ENCODE measurements at places on chromosomes 12 and 14.

DNA sequence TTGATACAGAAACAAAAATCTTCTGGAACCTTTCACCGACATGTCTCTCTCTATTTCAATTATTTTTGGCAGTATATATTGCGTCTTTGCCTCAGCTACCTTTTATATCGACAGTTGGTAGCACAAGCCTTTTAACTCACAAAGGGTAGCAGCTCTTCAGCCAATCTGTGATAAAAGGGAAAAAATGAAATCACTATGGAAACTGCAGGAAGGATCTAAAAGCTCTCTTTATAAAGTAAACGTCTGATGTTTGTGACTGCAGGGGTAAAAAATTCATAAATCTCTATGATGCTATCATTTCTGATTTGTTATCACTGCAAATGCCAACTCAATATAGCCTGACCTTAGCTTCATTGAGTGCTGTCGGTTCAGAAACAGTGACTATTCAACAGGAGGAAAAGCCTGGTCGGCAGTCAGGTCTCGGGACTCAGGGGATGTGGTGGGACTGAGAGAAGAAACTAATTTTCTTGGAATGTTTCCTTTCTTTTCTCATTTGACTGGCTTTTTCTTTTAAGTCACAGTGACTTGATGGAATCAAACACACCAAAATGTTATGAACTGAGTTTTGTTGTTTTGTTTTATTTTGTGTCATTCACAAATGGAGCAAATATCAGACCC lies 5.9 kb upstream of the RMST start:
- DNase-seq: no peak

DNA sequence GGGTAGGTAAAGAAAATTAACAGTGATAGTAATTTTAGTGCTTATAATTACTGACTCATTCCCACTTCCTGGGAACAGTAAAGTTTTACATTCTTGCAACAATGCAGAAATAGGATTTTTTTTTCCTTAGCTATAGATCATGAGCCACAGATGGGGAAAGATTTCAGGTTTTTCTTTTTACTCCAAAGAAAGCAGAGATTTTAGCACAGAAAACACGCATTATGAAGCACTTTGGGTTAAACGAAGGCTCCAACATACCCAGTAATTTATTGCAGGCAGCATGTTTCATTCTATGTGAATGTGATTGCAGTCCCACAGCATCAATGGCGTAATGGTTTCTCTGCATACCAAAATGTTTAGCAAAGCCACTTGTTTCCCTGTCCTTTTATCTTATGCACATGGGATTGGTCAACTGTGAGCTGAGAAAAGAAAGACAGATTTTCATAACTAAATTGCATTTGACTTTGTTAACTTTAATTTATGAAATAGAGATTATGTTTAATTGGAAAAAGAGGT lies 124.6 kb upstream of the E2F7 start:
- DNase-seq: peak; percentile 56

DNA sequence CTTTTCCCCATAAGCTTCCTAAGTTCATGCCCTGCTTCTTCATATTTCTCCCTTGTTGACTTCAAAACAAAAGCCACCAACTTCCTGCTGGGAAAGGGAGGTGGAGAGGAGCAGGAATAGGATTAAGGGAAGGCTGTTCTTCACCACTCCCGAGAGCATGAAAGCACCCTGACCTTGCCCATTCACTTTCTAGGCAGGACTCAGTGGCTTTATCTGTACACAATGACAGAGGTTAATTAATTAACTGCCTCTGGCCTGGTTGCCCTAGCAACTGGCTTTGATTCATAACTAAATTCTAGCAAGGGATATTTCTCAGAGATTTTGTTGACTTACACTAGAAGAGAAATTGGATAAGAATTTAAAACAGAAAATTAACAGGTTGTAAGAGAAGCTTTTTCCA lies 396.8 kb downstream of the RPS29 start:
- no peak for DNase-seq

- no peak for DNase-seq
Measured at GRCh38 chr14:24394275-24394674, 4.5 kb upstream of the NYNRIN start.

DNA sequence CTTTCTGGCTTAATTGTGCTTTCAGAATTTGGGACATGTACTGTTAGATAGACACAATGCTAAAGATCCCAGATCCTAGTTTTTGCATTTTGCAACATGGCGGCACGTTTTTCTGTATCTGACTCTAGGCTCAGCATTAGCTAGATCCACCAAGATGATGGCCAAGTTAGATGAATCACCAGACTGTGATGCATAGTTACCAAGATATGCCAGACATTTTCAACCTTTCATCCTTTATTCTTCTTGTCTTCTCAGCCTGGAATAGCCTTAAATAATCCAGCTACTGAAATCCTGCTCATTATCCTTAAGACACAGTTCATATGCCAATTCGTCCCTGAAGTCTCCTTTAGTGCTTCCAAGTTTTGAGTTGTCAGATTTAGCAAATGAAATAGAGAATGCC lies 144.9 kb upstream of the CRY1 start:
- peak; percentile 58 for DNase-seq

- no peak for DNase-seq
Measured at GRCh38 chr14:85250414-85251189, 279.3 kb upstream of the FLRT2 start.

GRCh38 chr12:40107803-40108620 lies 2.1 kb upstream of the SLC2A13 start:
- DNase-seq: no peak

GRCh38 chr14:67749341-67750084 lies 47.8 kb downstream of the RDH12 start:
- no peak for DNase-seq

DNA sequence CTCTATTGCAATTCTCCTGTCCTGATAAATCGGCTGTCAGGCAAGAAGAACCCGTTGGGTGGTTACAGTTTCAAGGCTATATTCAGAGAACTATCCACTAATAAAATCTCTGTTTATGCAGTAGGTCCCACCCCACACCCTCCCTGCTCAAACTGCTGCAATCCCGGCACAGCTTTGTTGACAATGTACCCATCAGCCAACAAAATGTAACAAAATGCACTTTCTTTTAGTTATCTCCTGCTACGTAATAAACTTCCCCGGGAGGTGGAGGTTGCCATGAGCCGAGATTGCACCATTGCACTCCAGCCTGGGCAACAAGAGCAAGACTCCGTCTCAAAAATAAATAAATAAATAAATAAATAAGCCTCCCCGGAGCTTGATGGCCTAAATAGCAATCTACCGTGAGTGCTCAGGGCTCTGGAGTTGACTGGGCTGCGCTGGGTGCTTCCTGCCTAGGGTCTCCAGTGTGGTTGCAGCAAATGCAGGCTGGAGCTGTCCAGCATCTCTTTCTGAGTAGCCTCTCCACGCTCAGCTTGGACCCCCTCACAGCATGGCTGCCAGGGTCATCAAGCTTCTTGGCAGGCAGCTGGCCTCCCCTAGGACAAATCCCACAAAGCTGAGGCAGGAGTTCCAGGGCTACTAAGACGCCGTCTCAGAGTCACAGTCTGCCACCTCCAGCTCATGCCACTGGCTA lies 43.2 kb upstream of the FBRSL1 start:
- no peak for DNase-seq

DNA sequence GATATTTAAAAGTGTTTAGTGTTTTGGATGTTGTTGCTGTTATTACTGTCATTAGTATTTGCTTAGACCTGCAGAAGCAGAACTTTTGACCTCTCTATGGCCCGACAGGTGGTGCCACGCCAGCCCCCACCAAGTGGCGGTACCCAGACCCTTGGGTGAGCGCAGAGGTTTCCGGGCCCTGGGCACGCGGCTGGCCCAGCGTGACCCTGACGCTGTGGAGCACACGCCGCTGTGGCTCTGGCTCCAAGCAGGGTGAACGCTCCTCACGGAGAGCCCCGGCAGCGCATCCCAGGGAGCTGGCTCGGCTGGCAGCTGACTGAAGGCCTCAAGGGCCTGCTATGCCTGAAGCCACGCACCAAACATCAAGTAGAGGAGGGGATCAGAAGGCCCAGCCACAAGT lies 22.6 kb downstream of the SLC25A47 start:
- DNase-seq: no peak

DNA sequence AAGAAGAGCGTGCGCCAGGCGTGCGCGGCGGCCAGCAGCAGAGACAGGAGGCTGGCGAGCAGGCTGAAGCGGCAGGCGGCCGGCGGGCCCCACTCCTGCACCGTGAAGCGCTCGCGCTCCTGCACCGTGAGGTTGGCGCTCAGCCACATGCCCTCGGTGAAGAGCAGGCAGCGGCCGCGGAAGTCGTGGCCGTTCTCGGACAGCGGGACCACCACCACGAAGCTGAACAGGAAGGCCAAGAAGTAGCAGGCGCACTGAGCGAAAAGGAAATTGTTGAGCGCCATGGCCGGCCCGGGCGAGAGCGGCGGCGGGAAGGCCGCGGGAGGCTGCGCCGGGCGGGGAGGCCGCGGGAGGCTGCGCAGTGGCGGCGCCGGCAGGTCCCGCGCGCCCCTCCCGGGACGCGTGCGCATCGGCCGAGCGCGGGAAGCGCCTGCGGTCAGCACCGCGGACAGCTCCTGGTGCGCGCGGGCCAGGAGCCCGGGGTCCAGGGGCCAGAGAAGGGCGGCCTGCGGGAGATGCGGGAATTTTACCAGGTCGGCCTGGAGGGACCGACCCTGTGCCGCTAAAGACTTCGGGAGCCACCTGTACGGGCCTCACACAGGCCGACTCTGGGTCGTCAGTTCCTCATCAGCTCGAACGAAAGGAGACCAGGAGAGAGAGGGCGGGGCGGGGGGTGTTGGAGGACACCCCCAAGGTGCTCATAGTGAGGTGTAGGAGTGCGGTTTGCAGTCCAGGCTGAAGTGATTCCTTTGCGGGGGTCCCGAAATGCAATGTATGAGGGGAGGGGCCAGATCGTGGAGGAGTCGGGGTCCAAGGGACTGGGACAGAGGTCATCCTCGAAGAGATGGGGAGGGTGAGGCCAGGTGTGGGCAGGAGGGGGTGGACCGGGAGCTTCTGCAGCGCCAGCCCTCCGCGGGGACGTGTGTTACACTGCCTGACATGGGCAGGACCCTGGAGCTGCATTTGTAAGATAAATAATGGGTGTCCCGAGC lies at the start of gene TMEM179:
Gene TMEM179 (minus strand): TSS at position 315 of the 992 bp plus-strand sequence. CDS start 31 bp downstream, at position 284.
- DNase-seq: no peak

DNA sequence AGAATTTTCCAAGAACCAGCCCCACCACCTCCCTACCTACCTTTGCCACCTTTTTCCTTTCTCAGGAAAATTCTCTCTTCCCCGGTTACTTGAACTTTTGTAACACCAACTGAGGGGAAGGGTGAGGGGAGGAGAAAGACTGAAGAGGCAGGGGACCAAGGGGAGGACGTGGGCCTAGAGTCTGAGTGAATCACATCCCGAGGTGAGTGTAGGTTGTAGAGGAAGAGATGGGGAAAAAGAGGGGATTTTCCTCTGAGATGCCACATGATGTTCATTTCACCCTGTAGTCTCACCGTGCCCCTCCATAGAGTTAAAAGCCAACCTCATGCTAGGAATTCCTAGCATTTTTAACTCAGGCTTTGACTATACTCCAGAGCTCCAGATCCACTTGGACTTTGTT lies 311.8 kb downstream of the RPAP3 start:
- no peak for DNase-seq

- DNase-seq: no peak
Measured at GRCh38 chr14:81632157-81632556, 98.5 kb upstream of the SEL1L start.

DNA sequence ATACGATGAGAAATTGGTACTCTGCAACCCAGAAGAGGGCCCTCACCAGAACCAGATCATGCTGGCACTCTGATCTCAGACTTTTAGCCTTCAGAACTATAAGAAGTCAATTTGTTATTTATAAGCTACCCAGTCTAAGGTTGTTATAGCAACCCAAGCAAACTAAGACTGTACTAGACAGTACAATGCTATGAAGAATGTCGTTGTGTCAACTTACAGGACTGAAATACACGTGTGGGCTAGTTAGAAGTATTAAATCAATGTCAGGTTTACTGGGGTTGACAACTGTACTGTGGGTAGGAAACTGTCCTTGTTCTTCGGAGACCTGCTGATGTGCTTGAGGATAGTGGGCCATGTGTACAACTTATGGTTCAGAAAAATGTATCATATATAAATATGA lies 19.7 kb downstream of the DUSP16 start:
- DNase-seq: no peak

DNA sequence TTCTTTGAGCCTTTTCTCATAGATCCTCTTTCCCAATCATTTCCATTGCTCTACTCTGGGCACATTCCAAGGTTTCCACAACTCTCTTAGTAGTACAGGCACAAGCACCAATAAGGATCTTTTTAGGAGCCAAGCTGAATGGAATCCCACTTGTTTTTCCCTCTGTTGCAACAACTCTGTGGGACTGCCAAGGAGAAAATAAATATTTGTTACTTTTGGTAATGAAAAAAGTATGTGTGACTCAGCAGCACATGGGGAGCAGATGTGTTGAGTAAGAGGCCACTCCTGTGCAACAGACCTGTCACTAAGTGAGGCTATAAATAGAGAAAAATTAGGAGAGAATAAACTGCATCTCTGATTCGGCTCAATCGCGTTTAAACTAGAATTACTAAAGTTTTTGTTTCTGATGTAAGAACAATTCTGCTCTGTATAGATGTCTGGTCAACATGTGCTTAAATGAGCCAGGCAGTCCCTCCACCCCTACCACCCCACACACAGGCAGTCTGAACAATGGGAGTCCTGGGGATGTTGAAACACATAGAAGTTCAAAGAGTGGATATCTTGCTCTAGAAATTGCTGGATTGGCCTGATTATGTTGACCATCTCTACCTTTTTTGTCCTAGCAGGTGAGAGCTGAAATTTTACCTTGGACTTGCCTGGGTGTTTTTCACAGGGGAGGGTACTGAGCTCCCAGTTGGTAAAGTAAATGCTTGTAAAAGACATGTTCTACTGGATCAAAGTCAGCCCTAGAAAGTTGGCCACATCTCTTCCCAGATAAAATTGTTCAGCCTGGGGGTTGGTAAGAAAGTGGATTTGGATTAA lies 244.3 kb upstream of the NOVA1 start:
- peak; percentile 83 for DNase-seq

DNA sequence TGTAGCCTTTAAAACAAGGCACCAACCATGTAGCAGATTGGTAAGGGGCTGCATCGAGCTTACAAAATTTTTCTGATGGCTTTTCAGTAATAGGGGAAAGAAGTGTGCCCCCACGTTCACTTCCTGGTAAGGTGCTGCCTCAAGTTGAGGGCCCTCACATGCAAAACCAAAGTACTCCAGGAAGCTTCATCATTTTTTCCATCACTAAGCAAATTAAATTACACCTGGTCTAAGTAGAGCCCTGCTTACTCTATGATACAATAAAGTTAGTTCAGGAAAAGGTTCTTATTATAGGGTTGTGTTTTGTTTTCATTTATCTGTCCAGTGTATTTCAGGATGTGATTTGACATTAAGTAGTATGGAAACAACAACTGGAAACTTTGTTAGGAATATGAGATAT lies 15.0 kb upstream of the AKAP5 start:
- no peak for DNase-seq

GRCh38 chr14:101116486-101117130 lies 213.1 kb upstream of the RTL1 start:
- no peak for DNase-seq

DNA sequence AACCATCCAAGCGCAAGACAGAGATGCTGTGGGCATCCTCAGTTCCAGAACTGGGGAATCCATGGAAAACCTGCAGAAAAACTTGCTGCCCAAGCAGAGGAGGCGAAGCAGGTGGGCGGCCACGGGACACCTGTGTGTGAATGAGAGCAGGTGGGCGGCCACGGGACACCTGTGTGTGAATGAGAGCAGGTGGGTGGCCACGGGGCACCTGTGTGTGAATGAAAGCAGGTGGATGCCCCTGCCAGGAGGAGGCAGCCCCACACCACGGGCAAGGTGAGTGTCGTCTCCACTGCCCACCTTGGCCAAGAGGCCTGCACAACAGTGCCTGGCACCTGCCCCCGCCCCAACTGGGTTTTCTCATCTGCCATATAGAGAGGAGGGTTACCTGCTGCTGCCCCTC lies 59.2 kb downstream of the GSC start:
- no peak for DNase-seq
